ENCODE measurements at places on chromosomes 12 and 14.

DNA sequence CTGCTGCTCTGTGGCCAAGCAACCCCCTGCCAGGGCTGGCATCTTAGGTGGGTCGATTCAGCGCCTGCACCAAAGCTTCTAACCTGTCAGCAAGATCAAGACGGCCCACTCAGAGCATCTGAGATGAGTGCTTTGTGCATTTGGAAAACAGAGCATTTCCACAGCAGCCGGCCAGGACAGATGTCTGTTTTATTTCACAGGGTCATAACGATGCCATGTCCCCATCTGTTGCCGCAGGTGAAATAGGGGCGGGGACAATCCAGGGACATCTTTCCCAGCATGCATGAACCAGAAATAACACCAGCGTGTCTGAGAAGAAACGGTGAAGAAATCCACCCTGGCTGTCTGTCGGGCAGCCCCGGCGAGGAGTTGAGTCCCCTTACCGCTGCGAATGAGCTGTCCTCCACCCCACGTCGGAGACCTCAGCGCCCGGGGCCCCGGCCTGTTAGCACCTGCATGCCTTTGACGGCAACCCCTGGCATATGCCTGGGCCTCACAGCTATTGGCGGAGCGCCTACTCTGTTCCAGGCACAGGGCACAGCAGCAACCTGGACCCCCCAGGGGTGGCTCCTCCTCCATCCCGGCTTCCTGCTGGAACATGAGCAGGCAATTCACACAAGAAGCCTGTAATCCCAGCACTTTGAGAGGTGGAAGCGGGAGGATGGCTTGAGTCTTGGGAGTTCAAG is 30.6 kb upstream of the ULK1 start:
- no peak for DNase-seq

GRCh38 chr14:69037790-69038454 is 58.8 kb upstream of the ACTN1 start:
- no peak for DNase-seq

DNA sequence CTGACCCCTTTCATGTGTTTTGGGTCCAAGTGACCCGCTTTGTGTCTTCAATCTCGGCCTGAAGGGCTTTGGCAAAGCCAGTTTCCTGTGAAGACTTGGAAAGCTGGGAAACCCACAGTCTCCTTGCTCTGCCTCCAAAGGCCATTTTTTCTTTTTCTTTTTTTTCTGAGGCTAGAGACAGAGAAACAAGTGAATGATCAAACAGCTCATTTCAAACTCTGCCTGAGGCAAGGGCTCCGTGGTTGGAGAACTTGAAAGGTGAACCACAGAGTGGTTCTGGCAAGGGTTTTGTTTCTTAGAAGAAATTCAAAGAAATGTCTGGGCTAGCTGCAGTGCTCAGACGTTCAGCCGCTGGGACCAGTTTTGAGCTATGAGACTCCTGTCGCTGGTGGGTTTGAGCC is 62.7 kb downstream of the ERH start:
- no peak for DNase-seq

DNA sequence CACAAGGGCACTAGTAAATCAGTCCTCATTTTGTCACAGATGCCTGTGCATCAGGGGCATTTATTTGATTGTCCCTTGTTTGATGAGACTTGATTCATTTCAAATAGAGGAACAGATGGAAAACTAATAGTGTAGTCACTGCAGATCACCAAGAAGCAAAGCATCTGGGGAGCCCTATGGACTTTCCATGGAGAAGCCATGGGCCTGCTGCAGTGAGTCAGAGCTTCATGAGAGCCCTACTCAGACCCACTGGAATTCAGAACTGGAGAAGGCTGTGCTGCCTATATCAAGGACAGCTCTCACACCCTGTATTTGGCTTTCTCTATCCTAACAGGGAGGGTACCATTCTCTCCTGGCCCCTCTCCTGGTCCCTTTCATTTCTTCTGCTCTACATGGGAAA is 126.2 kb downstream of the GRIP1 start:
- DNase-seq, result no peak

DNA sequence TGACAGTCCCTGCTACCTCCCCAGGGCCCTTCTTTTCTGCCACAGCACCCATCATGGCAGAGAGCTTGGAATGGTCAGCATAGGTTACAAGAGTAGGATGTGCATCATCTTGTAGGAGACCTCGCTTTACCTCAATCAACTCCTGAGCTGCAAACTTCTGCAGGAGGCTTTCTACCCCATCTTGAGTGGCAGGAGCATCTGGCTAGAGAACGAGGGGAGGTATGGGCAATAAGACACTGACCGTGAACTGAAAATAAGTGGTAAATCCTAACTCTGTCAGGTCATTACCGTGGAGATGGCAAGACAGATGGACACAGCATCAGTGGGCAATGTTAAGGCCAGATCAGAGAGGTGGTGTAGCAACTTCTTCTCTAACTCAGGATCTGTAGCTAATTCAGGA is 7.8 kb downstream of the METTL3 start:
- DNase-seq, result no peak

DNA sequence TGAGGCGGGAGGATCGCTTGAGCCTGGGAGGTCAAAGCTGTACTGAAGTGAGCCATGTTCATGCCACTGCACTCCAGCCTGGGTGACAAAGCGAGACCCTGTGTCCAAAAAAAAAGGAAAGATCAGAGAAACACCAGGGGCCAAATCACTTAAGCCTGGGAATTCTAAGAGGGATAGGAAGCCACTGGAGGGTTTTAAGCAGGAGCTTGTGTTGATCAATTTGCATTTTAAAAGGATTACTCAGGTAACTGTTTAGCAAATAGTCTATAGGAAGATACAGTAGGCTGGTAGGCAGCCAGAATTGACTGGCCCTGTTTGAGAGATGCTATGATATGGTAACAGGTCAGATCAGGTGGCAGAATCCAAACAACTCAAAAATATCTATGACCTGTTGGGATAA is 162.7 kb downstream of the SPTSSA start:
- DNase-seq, result no peak

GRCh38 chr12:52828591-52829021 is 5.5 kb downstream of the KRT79 start:
- no peak for DNase-seq

DNA sequence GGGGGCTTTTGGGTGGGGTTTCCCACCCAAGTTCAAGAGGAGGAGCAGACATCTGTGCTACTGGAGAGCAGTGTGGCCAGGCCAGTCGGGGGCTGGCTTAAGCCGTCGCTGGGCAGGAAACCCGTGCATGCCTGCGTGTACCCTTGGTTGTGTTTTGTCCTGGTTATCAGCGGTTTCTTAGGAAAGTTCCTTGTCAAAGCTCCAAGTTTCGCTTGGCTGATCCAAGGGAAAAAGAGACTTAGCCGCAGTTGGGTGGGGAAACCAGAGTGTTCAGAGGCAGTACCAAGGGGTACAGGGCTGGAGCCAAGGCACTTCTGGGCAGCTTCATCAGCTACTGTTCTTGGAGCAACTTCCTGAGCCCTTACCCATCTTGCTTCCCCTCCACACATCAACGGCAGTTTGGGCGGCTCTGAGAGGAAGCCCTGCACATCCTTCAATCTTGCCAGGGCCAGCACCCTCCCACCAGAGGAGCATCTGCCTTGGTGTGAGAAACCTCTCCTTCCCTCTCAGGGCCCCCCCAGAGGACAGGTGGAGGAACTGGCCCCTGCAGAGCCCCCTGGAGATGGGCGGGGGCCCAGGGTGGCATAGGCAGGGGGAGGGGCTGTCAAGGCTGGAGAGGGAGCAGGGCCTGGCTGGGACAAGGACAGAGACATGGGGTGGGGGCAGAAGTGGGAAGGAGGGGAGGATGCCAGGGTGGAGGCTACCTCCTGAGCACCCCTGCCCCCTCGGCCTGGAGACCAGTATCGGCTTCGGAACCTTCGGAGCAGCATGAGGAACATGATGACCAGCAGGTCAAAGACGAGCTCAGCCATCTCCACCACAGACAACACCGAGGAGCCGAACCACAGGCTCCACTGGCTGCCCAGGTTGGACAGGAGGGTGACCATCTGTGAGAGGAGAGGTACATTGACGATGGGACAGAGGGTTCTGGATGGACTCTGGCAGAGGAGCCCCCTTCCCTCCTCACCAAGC is 5.8 kb upstream of the TNFRSF1A start:
- DNase-seq, result no peak

DNA sequence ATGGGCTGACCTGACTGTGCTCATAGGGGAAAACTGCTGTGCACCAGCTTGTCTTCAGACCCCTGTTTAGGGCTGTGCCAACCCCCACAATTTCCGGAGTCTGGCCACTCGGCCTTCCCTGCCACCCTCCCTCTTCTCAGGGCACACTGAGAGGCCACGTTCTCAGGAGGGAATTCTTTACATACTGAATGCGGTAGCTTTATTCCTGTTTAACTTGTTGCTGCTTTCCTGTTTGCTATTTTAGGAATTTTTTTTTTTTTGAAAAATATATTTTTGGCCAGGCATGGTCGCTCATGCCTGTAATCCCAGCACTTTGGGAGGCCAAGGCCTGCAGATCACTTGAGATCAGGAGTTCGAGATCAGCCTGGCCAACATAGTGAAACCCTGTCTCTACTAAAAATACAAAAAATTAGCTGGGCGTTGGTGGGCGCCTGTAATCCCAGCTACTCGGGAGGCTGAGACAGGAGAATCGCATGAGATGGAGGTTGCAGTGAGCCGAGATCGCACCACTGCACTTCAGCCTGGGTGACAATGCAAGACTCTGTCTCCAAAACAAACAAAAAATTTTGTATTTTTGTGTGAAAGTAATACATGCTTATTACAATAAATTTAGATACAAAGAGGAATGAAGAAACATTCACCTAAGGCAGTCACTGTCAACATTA is 39.5 kb downstream of the TPCN1 start:
- no peak for DNase-seq

GRCh38 chr14:69675877-69676416 is 64.6 kb downstream of the SUSD6 start:
- no peak for DNase-seq

GRCh38 chr12:76444408-76444984 is 96.3 kb upstream of the BBS10 start:
- no peak for DNase-seq

- DNase-seq, result no peak
Observed at GRCh38 chr12:44709166-44709565, 166.9 kb downstream of the NELL2 start.

GRCh38 chr12:117875744-117876435 is 92.9 kb downstream of the KSR2 start:
- no peak for DNase-seq

- DNase-seq, result no peak
Observed at GRCh38 chr14:35221462-35221861, 70.7 kb upstream of the PSMA6 start.

GRCh38 chr14:51644217-51644933 is 7.3 kb upstream of the FRMD6 start:
- no peak for DNase-seq

DNA sequence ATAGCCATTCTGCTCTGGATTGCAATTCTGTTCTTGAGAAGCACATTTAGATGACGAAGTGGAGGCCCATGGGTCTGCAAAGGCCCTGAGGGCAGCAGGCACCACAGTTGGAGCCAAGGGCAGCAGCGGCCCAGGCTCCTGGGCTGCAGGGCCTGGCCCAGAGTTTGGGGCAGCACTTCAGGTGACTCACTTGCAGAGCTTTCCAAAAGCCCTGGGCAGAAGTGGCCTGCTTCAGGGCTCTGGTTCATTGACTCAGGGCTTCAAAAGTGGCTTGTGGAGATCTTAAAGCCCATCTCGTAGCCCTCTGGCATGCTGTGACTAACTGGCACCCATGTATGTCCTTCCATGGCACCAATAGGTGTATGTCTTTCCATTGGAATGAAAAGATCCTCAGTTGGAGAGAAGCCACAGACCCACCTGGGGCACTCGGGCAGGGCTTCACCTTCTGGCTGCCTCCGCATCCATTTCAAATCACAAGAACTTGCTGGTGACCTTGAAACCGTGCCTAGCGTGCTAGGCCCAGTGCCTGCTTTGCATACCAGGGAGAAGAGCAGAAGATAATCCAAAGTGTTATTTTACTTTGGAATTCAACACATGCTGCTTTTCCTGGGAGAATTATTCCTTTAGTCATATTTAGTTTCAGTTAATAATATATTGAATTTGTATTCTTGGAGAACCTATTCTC is 106.7 kb downstream of the PRMT8 start:
- no peak for DNase-seq

- no peak for DNase-seq
Observed at GRCh38 chr14:93749076-93749420, 39.2 kb downstream of the PRIMA1 start.

DNA sequence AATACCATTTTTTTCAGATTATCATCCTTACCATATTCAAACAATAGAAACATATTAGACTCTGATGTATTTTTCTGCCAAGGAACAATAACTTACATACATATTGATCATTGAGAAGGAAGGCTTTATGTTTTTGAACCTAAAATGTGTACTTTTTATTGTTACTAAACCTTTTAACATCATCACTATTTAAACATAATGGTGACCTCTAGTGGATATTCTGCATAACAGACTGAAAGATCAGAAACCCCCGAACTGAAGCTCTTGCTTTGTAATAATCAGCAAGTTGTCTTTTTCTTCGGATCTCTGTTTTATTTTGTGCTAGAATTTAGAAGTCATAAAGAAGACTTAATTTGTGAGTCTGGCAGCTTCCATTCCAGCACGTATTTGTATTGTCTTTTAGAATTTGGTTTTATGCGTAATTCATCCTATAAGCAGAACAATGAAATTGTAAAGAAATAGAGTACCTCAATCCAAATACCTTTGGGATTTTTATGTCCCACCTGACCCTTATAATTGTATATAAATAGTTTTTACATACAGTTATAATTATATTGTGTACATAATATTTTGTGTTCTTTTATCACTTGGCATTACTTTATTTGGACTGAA is 125.9 kb upstream of the ATF1 start:
- DNase-seq, result no peak

DNA sequence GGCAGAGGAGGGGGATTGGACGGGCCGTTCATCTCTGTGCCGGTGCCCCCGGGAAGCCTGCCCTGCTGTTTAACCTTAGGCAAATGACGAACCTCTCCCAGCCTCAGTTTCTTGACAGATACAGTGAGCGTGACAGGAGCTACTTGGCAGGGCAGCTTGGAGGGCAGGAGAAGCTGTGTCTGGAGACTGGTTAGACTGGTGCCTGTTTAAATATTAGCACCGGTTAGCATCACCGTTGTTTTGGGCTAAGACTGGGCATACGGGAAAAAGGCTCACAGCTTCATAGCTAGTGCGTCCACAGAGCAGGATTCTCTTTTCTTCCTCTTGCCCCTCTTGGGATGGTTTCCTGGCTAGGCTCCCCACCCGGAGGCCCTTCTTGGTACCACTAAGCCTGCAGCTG is 38.7 kb downstream of the RHOF start:
- DNase-seq, result no peak
